ENCODE measurements at places on chromosomes 5 and 9.

- no peak for DNase-seq
These were observed 125.8 kb downstream of the ZNF354C start for GRCh38 chr5:179185941-179186411.

- DNase-seq, result no peak
These were observed 202.1 kb downstream of the SNX18 start for GRCh38 chr5:54719384-54720283.

DNA sequence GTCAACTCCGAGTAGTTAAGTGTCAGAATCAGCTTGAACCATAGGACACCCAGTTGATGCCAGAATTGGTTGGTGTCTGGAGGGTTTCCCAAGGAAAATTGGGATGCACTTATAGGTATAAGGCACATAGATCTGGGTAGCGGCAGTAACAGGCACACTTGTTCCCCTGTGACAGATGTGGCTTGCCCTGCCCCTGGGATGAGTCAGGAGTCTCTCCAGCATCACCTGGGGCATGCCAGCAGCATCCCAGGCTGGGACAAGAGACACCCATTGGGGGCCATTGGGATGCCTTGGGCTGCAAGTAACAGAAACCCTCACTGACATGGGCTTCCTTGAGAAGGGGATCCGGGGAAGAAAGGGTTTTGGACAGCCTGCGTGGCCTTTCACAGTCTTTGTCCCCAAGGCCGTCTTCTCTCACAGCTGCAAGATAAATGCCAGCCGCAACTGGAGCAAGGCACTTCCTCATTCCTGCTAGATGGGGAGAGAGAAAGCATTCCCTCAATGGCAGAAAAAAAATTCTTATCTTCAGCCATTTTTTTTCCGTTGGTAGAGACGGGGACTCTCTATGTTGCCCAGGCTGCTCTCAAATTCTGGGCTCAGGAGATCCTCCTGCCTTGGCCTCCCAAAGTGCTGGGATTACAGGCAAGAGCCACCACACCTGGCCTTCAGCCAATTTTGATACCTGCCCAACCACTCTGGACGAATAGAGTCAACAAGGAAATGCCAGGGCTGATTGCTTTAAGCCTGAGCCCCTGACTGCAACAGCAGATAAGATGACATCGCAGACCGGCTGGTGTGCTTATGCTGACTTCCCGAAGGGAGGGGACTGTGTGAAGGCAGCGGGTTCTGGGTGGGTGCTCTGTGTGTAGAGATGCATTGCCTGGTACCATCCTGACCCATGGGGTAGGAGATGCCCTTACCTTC is 13.3 kb upstream of the RNF130 start:
- DNase-seq, result no peak

GRCh38 chr5:132410451-132411303 is 41.2 kb downstream of the SLC22A5 start:
- DNase-seq, result peak; percentile 82

Measured in activated naive CD8-positive, alpha-beta T cell treated with anti-CD3 and anti-CD28 coated beads, Interleukin-2, amount 50 U/mL, for 16 hours (primary cell).